ENCODE measurements at places on chromosomes 2 and 18.

DNA sequence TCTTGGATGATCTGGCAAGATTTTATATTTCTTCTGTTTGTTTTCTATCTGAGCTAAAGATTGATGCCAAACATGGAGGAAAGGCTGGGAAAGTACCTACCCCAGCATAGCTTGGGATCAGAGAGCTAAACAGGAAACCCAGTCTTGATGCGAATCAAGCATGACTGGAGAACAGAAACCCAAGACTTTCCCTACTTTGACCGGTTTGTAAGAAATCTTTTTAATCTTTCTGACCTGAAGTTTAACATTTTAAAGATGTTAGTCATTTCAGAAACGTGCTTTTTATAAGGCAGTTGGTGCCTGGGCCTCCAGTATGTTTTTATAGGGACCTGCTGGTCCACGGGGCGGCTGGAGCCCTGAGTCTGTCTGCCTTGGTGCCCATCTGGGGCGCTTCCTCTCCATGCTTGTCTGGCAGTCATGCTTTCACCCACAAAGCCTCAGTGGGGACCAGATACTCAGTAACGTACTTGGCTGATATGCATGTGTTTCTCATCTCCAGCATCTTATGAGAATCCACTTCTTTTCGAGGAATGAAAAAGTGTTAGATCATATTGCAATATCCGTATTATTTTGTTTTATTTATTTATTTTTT, 266.5 kb downstream of the PTGR3 start:
- DNase-seq, result no peak

DNA sequence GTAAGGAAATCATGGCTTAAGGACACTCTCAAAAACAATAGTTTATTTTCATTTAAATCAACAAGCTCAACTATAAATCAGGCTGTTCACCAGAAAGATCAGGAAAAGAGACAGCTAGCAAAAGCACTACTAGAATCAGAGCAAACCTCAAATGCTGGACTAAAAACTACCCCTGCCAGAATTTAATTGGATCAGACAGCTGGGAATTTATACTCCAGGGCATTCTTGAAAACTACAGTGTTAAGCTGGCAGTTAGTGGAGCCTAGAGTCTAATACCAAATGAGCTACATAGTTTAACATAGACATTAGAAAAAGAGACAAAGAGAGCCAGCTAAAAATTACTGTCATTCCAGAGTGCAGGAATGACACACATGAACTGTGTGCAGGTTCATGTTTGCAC, 1016.4 kb upstream of the CRIM1 start:
- DNase-seq, result peak; percentile 53

- DNase-seq, result peak; percentile 61
These were observed 2.5 kb downstream of the COL3A1 start for GRCh38 chr2:188976545-188977268.

- DNase-seq, result no peak
These were observed 74.1 kb upstream of the FOSL2 start for GRCh38 chr2:28318462-28319117.

DNA sequence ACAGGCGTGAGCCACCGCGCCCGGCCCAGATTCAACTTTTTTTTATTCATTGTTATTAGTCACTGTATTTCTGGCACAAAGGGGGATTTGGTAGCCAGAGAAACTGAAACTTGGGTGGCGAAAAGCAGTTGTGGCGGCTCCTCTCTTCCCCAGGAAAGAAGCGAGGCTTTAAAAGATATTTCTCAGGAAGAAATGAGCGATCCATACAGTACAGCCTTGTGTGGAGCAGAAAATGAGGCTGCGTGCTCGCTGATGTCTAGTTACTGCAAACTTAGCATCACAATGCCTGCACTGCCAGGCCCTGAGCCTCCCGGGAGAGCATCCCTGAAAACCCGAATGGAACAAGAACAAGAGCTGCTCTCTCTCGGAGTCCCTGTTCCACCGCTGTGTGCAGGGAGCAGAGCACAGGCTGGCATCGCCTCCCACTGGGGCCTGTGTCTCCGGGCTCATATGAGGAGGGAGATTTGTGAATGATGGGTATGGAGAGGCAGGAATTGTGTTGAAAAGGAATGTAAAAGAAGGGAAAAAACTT, 234.0 kb downstream of the ZNF516 start:
- DNase-seq, result peak; percentile 23

- peak; percentile 11 for DNase-seq
These were observed 94.5 kb downstream of the VSNL1 start for GRCh38 chr2:17634997-17635396.

GRCh38 chr2:237488901-237489860, 2.1 kb downstream of the MLPH start:
- DNase-seq, result no peak
